ENCODE measurements at places on chromosomes 6 and 20. TPM values are rescaled to one million over a fixed set of nuclear protein-coding genes. Genes with fewer than 3 reads are reported as not detected.

The PRDM13 gene
- total RNA-seq = not detected

The FILIP1 gene
- 19.3 TPM for total RNA-seq

The COX4I2 gene
- not detected for total RNA-seq

The SLC22A16 gene
- not detected for total RNA-seq

The CST7 gene
- not detected for total RNA-seq

The NQO2 gene
- 11.7 TPM for total RNA-seq

The OR2B2 gene
- total RNA-seq = not detected

The EHMT2 gene
- total RNA-seq = 56.9 TPM

The PTPRA gene
- 20.6 TPM for total RNA-seq

The CD109 gene
- total RNA-seq = 15.4 TPM

The LBP gene
- not detected for total RNA-seq

The MRPS10 gene
- 35.6 TPM for total RNA-seq

The NT5E gene
- 159 TPM for total RNA-seq

The PROKR2 gene
- not detected for total RNA-seq

The RIPPLY2 gene
- not detected for total RNA-seq

The SIRPG gene
- total RNA-seq = not detected

The CALHM4 gene
- total RNA-seq = 0.18 TPM

All from endothelial cell of coronary artery (primary cell).